Astrocyte of the spinal cord (primary cell): ENCODE measurements at places on chromosomes 2 and 18.
A peak's percentile ranks its signal among the peaks of the same experiment; 100 is the strongest.

DNA sequence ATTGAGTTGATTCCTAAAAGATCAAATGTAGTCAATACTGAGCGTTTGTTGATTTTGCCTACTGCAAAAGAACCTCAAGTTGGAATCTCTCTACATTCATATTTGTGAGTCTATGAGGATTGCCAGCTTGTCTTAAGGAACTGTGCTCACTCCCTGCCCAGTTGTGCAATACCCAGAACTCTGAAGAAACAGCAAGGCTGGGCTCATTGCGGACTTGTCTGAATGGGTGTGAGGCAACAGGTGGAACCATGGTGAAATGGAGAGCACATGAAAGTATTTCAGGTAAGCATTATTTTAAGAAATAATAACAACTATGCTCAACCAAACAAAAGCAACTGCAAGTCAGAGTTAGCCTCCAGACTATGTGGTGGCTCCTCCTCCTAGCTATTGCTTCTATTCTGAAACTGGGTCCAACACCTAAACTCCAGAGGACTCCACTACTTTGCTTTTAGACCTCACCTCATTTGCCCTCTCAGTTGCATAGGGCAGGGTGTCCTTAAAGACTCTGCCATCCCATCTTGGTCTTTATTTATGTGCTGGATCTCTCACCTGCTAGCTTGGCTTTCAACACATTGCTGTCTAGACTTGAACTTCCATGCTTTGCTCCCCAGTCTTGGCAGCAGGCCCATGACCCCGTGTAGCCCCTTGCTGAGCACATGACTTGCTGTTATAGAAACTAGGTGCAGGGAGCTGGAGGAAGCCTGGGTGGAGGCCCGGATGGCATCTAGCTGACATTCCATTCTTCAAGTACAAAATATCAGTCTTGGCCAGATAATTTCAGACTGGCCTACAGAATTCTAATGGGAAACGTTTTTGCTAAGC is 94.8 kb upstream of the ARL5A start:
- DNase-seq, result no peak

- no peak for DNase-seq
These were observed 202.8 kb upstream of the RND3 start for GRCh38 chr2:150690261-150690660.

DNA sequence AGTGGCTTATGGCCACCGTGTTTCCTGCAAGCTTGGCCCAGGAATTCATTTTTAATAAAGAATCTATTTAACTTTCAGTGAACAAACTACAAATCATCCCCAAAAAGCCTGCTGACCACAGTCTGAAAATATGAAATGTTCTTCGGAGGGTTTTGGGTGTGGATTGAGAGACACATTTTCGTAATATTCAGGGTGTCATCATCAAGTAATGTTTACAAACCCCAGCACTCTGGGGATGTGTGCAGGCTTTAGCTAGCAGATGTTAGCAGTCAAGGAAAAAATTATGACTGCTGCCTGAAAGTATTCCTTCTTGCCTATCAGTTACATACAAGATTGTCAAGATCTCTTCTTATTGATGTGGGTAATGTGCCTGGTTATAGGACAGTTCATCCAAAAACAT is 143.9 kb upstream of the FN1 start:
- DNase-seq, result peak; percentile 83

- no peak for DNase-seq
These were observed 27.0 kb downstream of the TMEM182 start for GRCh38 chr2:102788885-102789260.

DNA sequence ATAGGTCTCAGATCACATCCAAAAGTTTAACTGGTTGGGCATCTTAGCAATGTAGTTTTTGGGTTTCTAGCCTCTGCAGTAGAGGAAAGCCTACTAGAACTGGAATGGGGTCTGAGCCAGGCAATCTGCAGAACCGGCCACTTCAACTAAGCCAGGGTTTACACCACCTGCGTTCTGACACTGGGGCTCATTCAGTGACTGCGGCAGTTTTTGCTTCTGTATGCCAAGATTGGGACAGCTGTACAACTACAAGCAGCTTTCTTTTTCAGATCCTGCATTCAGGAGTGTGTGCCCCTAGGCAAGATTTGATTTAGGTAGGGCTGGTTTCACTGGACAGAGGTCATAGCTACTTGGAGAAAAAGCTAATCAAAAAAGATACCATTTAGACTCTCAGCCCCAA is 43.7 kb upstream of the IGFBP5 start:
- no peak for DNase-seq

DNA sequence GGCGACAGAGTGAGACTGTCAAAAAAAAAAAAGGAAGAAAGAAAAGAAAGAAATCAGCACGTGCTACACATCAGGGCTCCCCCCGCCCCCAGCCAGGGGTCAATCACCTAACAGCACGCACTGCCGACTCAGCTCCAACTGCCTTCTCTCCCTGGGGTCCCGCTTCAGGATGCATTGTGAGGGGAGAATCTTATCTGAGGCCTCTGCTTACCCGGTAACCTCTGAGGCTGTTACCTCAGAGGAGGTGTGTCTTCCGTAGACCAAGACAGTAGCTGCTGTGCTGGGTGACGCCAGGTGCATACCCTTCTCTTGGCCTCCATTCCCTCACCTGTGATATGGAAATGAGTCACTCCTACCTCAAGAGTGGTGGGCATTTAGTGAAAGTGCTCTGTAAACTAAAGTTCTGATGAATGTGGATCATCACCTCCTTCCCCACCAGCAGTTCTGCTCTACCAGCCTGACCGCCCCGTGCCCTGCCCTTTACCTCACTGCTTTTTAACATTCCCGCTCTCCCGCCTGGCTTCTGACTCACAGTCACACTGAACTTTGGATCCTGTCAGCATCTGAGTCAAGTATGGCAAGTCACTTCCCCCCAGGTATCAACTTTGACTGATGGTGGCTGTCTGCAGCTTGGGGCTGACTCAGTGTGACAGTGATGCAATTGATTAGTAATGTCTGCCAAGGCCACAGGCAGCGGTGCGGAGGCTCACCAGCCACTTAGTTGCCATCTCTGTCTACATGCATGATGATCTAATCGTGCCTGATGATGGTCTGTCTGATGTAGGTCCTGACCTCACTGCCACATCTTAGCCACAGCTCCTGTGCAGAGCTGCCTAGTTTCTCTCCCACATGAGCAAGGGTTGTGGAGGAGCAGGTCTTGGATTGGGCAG is 20.1 kb downstream of the ARID5A start:
- peak; percentile 65 for DNase-seq

DNA sequence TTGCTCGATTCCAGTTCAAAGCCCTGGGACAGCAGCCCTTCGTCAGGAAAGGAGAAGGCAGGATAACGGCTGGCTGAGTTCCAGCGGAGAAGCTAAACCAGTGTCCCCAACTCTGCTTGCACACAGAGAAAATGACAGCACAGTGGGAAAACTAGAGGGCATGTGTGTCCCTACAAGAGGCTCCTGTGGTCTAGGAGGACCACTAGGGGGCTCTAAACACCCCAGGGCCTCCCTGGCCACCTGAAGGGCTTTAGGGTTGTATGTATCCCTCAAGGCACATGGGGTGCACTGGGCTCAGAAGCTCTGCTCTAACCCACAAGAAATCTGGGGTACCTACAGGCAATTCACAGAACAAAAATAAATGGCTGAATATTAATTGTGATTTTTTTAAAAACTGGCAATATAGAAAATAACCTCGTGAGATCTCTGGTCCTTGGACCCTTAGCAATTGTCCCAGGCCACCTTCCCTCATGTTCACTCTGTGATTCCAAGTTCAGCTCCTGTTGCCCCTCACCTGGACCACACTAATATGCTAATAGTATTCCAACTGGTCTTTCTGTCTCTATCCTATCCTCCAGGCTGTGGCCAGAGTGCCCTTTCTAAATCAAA is 17.5 kb downstream of the STAT1 start:
- DNase-seq, result no peak

- no peak for DNase-seq
These were observed 108.9 kb downstream of the MGAT5 start for GRCh38 chr2:134362740-134363139.

DNA sequence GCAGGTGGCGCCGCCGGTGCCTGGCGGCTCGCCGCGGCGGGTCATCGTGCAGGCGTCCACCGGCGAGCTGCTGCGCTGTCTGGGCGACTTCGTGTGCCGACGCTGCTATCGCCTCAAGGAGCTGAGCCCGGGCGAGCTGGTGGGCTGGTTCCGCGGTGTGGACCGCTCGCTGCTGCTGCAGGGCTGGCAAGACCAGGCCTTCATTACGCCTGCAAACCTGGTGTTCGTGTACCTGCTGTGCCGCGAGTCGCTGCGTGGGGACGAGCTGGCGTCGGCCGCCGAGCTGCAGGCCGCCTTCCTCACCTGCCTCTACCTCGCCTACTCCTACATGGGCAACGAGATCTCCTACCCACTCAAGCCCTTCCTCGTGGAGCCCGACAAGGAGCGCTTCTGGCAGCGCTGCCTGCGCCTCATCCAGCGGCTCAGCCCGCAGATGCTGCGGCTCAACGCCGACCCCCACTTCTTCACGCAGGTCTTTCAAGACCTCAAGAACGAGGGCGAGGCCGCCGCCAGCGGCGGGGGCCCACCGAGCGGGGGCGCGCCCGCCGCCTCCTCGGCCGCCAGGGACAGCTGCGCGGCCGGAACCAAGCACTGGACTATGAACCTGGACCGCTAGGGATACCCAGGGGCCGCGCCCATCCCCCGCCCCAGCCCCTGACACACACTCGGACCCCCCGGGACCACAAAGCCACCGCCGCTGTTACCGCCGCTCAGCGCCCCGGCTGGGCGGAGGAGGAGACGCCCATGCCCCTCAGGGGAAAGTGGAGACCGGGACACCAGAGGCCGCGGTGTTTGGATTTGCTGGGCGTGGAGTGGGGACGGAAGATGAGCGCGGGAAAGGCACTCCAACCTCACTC is 1.1 kb downstream of the CDK5R2 start:
- DNase-seq, result no peak

- DNase-seq, result no peak
These were observed 511.2 kb downstream of the EIPR1 start for GRCh38 chr2:2866459-2866858.

- no peak for DNase-seq
These were observed 31.5 kb downstream of the SIX3 start for GRCh38 chr2:44972771-44973535.

- DNase-seq, result peak; percentile 28
These were observed 123.2 kb downstream of the THADA start for GRCh38 chr2:43472527-43473194.

GRCh38 chr2:231665245-231666170 is 42.8 kb upstream of the PTMA start:
- DNase-seq, result no peak

DNA sequence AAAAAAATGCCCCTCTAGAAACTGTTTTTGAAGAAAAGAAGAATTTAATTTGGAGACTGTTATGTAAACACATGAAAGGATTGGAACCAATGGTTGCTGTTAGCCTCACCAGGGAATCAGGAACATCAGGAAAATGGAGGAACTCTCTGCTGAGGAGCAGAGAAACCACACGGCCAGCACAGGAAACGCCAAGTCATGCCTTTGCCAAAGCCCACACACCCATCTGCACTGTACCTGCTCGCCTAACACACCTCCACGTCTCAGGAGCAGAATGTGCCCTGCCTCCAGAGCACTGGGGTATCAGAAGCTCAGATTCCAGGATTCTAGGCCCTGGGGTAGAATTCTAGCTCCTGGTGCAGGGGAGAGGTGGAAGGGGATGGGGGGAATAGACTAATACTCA is 9.8 kb upstream of the SCYGR1 start:
- no peak for DNase-seq

DNA sequence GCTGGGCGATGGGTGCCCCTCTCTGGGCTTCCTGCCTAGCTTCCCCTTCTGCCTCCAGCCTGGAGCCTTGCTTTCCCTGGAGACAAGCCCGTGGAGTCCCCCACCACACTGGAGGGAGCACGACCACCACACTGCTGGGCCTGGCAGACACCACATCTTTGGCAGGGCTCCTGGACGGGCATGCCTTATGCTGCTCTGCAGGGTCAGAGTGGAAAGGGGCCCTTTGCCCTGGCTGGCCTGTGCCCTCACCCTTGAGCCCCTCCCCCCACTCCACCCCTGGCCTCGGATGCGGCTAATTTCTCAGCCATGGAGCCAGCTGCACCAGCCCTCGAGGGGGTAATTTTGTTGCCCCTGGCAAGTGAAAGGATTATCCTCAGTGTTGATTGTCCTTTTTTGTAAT is 194.5 kb downstream of the LOXHD1 start:
- no peak for DNase-seq

DNA sequence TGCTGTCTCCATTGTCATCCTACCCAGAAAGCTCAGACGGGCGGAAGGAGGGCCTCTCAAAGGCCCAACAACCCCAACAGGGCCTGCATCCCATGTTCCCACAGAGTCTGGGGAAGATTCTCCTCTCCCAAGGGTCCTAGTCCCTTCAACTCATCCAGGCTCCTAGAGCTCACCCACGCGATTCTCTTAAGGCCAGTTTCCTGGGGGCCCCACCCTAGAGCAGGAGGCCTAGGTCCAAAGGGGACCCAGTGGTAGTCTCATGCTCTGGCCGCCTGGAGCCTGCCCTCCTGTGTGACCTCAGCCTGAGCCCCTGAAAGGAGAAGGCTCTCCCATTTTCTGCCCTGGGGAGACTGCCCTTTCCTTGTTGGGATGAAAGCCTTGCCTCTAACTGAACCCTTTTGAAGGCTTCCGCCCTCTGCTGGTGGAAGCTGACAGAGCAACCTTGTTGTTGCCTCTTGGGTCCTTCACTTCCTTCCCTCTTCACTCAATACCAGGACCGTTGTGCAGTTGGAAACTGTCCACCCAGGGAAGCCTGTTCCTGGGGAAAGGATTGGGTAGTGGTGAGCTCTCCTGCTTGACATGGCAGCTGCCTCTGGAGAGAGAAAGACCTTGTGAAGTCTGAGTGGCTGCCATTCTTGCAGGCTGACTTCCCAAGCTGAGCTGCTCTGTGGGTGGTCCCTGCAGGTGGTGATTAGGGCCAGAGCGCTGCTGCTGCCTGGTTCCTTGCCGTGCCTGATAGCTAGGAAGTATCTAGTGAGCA is 86.0 kb upstream of the ALPP start:
- DNase-seq, result peak; percentile 41

DNA sequence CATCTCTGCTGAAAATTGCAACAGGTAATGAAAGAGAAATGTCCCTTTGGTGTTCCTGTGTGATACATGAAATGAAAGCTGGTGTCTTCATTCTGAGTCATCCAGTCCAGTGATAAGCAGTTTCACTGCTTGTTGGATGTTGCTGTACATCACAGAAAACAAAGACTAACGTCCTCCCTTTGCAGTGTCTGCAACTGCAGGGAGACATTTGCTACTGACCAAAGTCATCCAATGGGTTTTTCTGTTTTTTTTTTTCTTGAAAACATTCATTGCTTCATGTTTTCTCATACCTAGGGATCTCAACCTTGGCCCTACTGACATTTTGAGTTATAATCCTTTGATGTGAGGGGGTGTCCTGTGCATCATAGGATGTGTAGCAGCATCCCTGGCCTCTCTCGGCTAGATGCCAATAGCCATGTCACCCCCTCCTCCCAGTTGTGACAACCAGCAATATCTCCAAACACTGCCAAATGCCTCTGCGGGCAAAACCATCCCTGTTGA is 63.6 kb upstream of the FZD5 start:
- DNase-seq, result no peak

DNA sequence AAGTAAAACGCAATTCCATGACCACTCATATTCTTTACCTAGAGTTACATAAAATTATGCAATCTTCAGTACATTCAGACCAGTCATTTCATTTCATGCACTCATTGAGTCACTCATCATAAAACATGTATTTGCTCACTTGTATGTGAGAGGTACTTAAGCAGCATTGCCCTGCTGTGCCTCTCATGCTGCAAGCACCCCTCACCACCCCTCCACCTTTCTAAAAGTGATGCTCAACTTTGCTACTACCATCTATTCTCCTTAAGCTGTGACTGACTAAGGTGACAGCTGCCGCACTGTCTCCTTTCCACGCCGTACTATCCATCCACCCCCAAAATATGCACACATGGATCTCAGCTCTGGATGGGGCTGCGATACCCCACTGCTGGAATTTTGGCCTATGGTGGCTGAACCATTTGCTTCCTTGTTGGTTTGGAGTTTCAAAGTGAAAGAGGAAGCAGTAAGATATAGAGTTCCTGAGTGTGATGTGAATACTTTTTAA is 7.2 kb downstream of the ARHGAP25 start:
- no peak for DNase-seq
